ENCODE measurements at places on chromosomes 11 and 22.

DNA sequence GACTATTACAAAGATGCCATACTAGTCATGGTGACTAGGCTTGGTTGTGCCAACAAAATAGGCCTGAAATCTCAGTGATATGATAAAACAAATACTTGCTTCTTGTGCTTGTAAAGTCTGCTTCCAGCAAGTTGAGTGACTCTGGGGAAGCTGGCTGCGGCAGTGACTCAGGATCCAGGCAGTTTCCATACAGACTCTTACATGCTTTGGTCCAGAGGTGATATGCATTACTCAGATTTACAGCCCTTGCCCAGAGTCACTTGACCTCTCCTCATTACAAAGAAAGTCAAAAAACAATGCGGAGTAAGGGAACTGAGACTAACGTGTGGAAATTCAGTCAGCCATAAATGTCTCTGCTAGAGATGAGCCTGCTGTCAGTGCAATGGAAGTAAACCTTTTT is 387.5 kb downstream of the KCNA4 start:
- no peak for DNase-seq

- no peak for DNase-seq
These were observed 120.8 kb downstream of the CADM1 start for GRCh38 chr11:115383431-115383830.

- DNase-seq = no peak
These were observed 90.8 kb upstream of the APOA1 start for GRCh38 chr11:116928102-116928777.

- no peak for DNase-seq
These were observed 206.3 kb upstream of the BLID start for GRCh38 chr11:122322329-122322728.

DNA sequence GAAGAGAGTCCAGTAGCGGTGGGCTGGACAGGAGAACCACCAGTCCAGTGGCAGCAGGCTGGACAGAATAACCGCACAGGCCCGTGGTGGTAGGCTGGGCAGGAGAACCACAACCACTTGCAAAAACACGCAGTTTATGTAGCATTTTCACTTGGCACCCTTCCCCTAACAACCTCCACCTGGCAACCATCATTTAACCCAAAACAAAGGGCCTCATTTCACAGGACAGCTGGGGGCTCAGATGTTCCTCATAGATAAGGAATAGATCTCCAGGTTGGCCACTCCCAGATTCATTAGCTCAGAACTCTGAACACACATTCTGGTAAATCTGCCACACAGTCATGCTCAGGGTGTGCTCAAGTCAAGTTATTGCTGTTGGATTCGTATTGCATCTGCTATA is 41.2 kb downstream of the SYTL2 start:
- no peak for DNase-seq

GRCh38 chr11:79017811-79018210 is 423.0 kb downstream of the TENM4 start:
- no peak for DNase-seq

DNA sequence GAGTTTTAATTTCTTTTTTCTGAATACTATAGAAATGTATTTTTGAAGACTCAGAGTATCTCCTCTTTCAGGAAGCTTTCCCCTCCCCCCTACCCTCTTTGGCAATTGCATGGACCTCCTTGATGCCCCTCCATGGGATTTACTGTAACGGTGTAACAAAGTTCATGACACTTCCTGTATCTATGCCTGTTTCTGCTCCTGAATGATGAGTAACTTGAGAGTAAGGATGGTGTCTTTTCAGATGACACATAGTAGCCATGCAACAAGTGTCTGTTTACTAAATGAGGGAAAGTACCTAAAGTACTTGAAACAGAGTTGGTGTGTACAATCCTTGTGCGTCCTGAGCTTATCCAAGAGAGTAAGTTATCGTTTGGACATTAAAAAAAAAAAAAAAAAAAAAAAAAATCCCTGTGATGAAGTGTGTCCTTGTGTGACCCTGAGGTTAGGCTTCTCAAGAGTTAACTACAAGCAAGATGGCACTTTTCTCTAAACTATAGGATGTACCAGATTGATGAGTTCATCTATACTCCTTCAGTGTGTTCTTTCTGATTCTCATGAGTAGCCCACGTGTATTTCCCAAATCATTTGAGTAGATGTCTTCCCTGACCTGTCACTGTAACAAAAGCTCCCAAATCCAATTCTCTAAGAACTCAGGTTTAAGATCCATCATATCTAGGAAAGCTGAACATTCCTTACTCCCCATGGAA is 7.4 kb downstream of the ETS1 start:
- no peak for DNase-seq

DNA sequence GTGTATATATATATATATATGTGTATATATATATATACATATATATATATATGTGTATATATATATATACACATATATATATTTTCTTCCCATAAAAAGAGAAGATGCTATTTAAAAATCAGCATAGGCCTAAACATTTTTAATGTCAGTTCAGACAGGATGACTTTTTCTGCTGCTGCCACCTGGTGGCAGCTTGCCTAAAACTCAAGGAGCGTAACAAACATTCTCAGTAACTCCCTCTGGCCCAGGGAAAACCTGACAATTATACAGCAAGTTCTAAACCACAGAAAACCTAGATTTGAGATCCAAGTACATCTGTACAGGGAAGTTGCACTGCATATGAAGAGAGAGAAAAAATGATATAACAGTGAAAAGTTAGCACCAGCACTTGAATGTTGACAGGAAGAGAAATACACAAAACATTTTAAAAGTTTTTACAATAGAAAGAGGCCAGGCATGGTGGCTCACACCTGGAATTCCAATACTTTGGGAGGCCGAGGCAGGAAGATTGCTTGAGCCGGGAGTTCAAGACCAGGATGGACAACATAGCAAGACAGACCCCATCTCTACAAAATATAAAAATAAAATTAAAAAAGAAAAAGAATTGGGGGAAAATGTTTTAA is 16.6 kb downstream of the OR8A1 start:
- DNase-seq = peak; percentile 62

DNA sequence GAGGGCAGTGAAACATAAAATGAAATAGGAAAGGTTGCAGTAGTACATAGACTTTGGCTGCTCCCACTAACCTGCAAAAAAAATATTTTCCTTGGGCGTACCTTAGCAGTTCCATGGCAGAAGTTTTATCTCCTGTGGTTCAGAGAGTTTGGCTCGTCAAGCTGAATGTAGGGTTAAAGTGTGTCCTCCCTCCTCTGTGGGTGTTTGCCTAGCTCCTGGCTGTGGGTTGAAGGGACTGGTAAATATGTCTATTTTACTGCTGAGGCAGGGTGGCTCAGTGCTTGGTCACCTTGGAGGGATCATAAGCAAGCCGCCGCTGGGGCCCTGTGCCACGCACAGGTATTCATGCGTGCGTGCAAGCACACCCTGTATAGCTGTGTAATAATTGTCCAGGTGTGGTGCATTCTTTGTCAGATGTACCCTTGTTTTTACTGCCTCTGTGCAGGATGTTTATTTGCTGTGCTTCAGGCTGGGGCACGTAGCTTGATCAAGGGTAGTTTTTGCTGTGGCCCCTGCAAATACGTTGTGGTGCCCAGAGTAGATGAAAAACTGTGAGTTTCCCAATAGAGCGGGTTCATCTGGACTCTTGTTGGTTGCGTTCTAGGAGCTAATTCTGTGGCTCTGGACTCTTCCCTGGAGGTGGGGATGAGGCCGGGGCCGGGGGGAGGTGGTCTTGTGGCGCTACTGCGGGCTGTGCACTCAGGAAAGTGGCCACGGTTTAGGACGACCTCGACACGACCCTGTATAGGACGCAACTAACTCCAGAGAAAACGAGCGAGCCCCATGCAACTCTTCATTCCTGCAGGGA is 732 bp upstream of the SORL1 start:
- DNase-seq = no peak

DNA sequence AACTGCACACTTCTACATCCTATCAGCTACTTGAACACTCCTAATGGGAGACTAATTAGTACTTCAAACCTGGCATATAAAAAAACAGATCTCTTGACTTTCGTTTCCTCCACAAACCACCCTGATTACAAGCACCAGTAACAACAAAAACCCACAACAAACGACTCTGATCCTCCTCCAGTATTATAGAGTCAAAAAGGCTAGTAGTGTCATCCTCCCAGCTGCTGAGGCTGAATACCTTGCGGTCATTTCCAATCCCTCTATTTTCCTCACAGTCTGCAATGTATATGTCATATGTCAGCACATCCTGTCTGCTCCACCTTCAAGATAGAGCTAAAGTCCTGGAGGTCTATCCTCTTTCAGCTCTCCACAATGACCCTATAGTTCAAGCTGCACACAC is 688.9 kb upstream of the RAG2 start:
- no peak for DNase-seq

DNA sequence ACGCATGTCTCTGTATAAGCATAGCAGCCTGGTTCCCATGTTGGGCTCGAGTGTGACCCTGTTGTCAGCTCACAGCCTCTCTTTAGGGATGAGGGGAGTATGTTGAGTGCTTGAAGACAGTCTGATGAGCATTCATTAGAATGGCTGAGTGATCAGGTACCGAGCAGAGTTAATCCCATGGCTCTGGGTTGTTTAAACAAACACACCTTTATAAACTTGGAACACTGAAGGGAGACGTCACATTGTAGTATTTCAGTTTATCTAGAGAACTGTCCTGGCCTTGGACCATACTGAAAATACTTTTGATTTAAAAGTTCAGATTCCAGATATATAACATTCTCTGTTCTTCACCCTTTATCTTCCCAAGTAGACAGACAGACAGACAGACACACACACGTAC is 76.0 kb downstream of the TEAD1 start:
- DNase-seq = no peak

DNA sequence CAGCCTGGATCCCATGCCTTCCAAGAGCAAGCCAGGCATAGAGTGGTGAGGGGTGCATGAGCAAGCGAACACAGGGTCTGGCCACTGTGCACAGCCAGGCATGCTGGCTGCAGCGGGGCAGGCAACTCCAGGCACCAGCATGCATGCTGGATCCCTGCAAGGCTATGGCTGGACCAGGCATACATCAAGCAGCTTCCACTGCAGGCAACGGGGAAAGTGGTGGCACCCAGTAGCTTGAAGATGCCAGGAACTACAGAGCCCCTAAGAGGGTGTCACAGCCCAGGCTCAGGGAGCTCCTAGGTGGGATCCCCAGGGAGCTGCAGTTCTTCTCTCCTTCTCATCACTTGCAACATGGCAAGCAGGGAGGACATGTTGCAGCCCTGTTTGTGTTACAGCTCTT is 45.2 kb downstream of the CHST1 start:
- no peak for DNase-seq

- no peak for DNase-seq
These were observed 484.7 kb upstream of the TENM4 start for GRCh38 chr11:79925570-79925969.

- no peak for DNase-seq
These were observed 574.0 kb downstream of the BRD1 start for GRCh38 chr22:49253656-49254055.

GRCh38 chr11:3077846-3078440 is 20.7 kb upstream of the CARS1 start:
- DNase-seq = no peak

DNA sequence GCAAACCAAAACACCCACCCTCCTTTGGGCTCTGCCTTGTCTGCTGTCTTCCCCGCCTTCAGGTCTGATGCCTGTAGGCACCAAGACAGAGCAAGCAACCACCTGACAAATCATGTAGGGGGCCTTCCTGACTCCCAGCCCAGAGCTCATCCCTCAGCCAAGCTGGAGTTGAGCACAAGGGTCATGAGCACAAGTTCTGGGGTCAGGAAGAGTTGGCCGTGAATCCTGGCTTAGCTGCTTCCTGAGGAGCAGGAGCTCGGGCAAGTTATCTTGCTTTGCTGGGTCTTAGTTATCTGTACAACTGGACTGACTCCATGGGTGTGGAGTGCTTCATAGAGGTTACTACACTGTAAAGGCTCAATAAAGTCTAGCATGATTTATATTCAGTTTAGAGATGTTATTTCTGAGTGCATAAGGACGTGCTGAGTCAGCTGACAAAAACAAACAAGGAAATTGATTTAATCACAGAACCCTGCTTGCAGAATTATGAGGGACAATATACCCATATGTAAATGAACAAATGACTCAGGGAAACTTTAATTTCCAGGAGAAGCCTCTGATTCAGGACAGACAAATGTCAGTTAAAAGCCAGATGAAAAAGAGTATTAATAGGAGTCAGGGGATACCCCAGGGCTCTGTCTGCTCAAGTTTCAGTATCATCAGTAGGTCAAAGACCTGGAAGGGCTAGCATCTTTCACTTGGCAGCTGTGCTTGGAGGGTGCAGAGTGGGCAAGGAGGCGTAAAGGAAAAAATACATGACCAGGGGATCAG is 15.0 kb upstream of the APOA1 start:
- DNase-seq = no peak

GRCh38 chr11:104152941-104153505 is 10.9 kb downstream of the PDGFD start:
- no peak for DNase-seq

- DNase-seq = no peak
These were observed 208.9 kb downstream of the OPCML start for GRCh38 chr11:133323354-133323753.

DNA sequence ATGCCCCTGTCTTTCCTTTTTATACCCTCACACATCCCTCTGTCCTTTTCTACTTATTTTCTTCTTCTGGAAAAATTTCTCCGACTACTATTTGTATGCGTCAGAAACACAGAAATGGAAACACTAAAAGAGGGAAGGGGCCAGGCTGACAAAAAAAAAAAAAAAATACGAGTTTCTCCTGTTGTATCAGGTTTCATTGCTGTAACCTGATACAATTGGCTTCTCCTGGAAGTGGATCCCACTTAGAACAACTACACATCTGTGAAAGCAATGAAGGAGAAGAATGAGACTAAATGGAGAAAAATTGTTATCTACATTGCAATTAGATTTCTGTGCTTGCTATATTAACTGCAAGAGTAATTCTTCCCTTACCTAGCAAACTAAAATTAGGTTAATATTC is 393.9 kb downstream of the GUCY1A2 start:
- no peak for DNase-seq

GRCh38 chr22:49179175-49179574 is 648.5 kb downstream of the BRD1 start:
- no peak for DNase-seq

GRCh38 chr11:63508009-63508408 is 2.1 kb downstream of the LGALS12 start:
- DNase-seq = peak; percentile 53

DNA sequence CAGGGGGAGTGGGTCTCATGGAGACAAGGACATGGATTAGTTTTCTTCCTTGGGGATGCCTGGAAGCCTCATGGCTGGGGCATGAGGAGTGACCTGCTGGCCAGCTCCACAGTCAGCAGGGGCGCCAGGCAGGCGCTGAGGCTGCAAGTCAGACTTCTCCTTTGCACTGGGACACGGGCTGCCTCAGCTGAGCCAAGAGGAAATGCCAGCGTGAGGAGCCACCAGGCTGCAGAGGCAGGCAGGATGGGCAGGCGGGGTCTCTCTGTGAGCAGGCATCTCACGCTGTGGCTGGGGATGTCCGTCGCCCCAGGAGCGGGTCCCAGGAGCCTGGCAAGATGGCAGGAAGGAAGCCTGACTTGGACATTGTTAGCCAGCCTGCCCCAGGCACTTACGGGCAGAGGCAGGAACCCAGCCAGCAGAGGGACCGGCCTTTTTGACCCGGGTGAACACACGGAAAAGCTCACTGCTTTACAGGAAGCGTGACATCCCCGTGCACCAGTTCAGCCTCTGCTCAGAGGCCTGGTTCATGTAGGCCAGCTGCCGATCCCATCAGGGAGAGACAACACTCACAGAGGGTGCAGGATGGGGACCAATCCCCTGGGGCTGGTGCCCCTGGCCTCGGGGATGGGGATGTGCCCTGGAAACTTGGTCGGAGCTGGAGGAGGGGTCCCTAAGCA is 10.2 kb downstream of the GNB1L start:
- DNase-seq = peak; percentile 74

Data from femur (tissue), 1 donor.